ENCODE measurements at places on chromosomes 6 and 20.

- peaks cover 8% of the 10 kb centered on the region for H3K4me1 ChIP-seq
- DNase-seq = no peak
- no peaks in the 10 kb centered on the region for H3K36me3 ChIP-seq
- H3K27me3 ChIP-seq = no peaks in the 10 kb centered on the region
- no peak overlapping the region for H3K27ac ChIP-seq
Measured at GRCh38 chr6:141151710-141152417, 980.9 kb upstream of the GJE1 start.

DNA sequence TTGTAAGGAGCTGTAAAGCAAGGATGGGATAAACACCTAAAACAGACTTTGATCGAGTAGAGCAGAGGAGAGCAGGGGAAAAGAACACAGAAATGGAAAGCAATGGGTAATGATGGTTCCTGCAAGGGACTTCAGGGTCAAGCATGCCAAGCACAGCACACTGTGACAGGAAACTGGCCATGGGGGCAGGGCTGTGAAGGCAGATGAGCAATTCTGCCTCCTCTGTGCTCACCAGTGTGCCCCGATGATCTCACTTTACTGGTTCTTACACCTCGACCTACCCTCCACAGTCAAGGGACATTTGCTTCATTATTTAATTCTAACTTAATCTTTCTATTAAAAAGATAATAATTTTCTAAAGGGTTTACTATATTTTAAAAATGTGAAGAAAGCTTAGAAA is 21.6 kb upstream of the MYB start:
- peaks cover 28% of the 10 kb centered on the region for H3K27me3 ChIP-seq
- no peak for DNase-seq
- H3K4me3 ChIP-seq = no peak overlapping the region

- no peak overlapping the region for H3K4me3 ChIP-seq
- peaks cover 5% of the 10 kb centered on the region for H3K27me3 ChIP-seq
- no peak for DNase-seq
- no peaks in the 10 kb centered on the region for H3K36me3 ChIP-seq
Measured at GRCh38 chr6:44211284-44211683, 5.4 kb upstream of the MYMX start.

GRCh38 chr6:136696783-136697364 is 95.4 kb downstream of the MAP3K5 start:
- H3K4me3 ChIP-seq = peak overlapping the region; percentile 12
- no peaks in the 10 kb centered on the region for H3K27me3 ChIP-seq
- H3K36me3 ChIP-seq = no peaks in the 10 kb centered on the region
- H3K4me1 ChIP-seq = peaks cover 11% of the 10 kb centered on the region

DNA sequence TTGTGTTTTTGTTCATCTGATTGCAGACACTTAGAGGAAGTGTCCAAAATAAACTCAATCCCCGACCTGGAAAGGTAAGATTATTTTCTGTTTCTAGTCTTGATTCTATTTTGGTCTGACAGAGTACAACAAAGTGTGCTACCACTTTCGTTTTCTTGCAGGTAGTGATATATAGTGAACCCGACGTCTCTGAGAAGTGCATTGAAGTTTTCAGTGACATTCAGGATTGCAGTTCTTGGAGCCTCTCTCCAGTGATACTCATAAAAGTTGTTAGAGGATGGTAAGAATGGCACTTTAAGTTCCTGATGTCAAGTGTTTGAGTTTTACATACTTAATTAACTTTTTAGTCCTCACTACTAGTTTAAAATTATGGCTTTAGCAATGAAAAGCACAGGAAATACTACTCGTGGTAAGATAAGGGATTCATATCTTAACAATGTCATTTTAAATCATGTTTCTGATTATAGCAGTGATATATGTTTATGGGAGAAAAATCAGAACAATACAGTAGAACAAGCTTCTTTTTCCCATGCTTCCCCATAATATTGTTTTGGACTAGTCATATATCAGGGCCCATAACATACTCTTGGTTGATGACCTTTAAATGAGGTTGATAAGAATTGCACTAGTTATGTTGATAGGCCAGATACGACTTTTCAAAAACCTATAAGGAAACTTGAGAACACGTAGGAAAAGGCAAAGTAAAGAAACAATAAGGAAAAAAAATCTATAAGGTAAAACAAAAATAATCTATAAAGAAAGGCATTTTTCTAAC is 104.0 kb downstream of the RTN4IP1 start:
- no peak overlapping the region for H3K27ac ChIP-seq
- DNase-seq = no peak
- no peaks in the 10 kb centered on the region for H3K36me3 ChIP-seq

GRCh38 chr20:48949304-48950170 is 28.0 kb downstream of the ARFGEF2 start:
- no peak for DNase-seq
- no peak overlapping the region for H3K4me3 ChIP-seq
- H3K4me1 ChIP-seq = peaks cover 5% of the 10 kb centered on the region
- H3K27ac ChIP-seq = no peak overlapping the region
- peaks cover 13% of the 10 kb centered on the region for H3K36me3 ChIP-seq

DNA sequence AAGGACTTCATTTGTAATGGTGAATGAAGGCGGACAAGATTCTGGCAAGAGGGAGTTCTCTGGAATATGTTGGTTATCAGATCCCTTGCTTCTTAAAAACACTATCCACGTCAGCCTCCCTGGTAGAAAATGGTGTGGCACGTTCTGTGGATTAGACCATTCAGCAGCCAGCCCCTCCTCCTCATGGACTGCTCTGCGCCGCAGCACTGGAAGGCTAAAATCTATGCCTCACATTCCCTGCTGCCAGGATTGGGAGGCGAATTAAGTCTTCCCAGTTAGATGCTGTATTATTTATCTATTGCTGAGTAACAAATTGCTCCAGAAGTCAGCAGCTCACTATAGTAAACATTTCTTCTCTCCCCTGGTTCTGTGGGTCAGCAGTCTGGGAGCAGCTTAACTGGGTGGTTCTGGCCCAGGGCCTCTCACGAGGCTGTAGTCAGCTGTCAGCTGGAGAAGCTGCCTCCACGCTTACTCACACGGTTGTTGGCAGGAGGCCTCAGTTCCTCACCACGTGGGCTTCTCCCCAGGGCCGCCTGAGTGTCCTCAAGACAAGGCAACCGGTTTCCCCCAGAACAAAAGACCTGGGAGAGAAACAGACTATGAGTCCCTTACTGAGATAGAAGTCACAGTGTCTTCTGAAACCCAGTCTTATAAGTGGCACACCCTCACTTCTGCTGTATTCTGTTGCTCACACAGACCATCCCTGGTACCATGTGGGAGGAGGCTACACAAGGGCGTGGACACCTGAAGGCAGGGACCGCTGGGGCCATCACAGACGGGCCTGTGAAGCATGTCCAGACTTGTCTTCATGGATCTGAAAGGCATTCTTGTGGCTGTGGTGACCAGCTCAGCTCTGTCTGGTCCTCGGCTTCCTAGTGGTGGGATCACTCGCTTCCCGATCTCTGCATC is 101.0 kb downstream of the NRN1 start:
- DNase-seq = no peak
- H3K36me3 ChIP-seq = no peaks in the 10 kb centered on the region
- H3K27me3 ChIP-seq = no peaks in the 10 kb centered on the region
- no peak overlapping the region for H3K27ac ChIP-seq

DNA sequence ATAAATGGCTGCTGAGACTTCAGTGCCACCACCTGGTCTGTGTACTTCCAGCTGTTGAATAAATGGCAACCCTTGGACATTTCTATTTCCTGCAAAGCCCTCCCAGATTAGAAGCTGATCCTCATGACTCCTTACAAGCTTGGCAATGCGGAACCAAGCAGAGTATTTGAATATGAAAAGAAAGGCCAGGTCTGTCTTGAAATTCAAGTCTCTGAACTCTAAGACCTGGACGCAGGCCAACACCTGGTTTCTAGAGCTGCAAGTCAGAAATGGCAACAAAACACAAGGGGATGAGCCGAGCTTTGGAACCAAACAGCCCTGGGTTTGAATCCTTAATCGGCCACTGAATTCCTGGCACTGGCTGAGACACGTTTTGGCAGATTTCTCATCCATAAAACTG is 353.4 kb downstream of the PTPRT start:
- peaks cover 2% of the 10 kb centered on the region for H3K27me3 ChIP-seq
- H3K4me1 ChIP-seq = peaks cover 5% of the 10 kb centered on the region
- H3K4me3 ChIP-seq = no peak overlapping the region
- peak overlapping the region; percentile 79 for H3K27ac ChIP-seq

- no peak overlapping the region for H3K27ac ChIP-seq
- no peak for DNase-seq
- H3K27me3 ChIP-seq = no peaks in the 10 kb centered on the region
- H3K4me3 ChIP-seq = no peak overlapping the region
Measured at GRCh38 chr6:113299531-113299930, 557.6 kb upstream of the MARCKS start.

DNA sequence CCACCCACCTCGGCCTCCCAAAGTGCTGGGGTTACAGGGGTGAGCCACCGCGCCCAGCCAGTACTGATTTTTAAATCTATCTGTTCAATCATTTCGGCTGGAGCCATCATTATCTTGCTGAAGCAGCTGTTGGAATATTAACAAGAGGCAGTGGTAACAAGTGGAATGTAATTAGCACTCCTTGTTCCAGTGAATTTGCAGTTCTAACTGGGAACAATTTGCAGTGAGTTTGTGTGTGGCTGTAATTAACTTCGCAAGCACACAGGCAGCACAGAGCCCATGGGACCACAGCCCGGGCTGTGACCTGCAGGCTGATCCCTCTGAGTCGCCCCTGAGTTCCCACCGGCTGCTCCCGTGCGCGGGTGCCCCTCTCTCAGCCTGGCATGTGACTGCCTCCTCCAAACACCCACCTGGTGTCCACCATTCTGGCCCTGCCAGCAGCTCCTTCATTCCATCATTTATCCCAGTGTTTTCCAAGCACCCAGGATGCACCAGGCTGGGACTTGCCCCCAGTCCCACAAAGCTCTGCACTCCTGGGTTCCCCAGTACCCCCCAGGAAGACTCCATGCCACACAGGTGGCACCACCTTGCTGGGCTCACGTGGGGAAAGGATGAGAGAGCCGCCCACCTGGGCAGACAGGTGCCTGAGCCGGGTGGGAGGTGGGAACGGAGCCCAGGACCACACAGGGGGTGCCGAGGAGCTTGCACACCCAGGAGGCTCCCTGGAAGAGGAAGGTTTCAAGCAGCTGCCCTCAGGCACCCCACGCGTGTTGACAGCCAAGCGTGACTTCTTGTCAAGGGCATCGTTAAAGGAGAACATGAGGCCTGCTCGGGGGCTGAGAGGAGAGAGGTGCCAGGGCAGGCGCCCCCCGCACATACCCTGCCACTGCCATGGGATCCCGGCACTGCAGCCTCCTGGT is 75.2 kb downstream of the YTHDF1 start:
- no peak overlapping the region for H3K27ac ChIP-seq
- H3K36me3 ChIP-seq = no peaks in the 10 kb centered on the region
- H3K27me3 ChIP-seq = peaks cover 65% of the 10 kb centered on the region

DNA sequence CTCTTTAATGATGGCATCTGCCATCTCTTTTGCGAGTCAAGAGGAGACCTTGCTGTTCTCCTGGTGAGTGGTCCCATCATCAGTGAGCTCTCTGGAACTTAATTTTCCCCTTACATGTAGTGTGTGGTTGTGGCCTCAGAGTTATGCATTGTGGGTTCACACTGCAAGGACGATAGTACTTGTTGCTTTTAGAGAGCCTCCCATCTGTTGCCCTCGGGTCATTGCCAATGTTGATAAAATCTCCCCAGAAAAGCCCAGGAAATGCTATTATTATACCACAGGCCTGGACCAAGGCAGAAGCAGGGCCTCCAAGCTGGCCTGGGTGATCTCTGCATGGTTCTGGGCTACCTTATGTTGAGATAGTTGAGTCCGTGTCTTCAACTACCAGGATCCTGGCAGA is 241.6 kb downstream of the BMP7 start:
- peaks cover 13% of the 10 kb centered on the region for H3K27me3 ChIP-seq
- no peak for DNase-seq
- peaks cover 41% of the 10 kb centered on the region for H3K4me1 ChIP-seq
- H3K36me3 ChIP-seq = no peaks in the 10 kb centered on the region

- peaks cover 13% of the 10 kb centered on the region for H3K4me1 ChIP-seq
- peak overlapping the region; percentile 67 for H3K27ac ChIP-seq
- no peak overlapping the region for H3K4me3 ChIP-seq
- no peaks in the 10 kb centered on the region for H3K27me3 ChIP-seq
- no peak for DNase-seq
Measured at GRCh38 chr20:62244644-62245108, 6.4 kb downstream of the OSBPL2 start.

DNA sequence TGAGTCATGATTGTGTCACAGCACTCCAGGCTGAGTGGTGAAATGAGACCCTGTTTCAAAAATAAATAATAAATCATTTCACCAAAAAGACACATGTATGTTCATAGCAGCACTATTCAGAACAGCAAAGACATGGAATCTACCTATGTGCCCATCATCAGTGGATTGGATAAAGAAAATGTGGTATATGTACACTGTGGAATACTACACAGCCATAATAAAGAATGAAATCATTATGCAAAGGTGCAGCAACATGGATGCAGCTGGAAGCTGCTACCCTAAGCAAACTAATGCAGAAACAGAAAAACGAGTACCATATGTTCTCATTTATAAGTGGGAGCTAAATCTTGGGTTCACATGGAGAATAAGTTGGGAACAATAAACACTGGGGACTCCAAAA is 33.1 kb downstream of the ZNF451 start:
- H3K36me3 ChIP-seq = peaks cover 47% of the 10 kb centered on the region
- DNase-seq = no peak
- H3K4me3 ChIP-seq = no peak overlapping the region

GRCh38 chr6:121780325-121781321 is 345.2 kb downstream of the GJA1 start:
- no peak for DNase-seq
- H3K4me1 ChIP-seq = no peaks in the 10 kb centered on the region
- H3K27me3 ChIP-seq = no peaks in the 10 kb centered on the region
- no peak overlapping the region for H3K27ac ChIP-seq
- no peaks in the 10 kb centered on the region for H3K36me3 ChIP-seq

DNA sequence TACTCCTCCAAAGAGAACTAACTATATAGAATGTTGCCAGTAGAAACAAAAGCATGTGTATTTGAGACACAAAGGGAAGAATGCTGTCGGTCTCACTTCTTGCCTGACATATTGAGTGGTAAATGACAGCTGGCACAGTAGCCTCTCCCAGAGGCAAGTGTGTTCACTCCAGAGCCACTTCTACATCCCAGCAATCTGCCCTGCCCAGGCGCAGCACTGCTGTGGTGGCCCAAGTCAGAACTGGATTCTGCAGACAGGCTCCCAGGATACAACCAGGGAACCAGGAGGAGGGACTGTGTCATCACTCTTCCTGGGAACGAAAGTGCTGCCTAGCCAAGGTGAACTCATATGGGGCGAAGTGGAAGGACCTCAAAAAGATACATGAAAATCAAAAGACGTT is 103.2 kb upstream of the ARMC2 start:
- no peak overlapping the region for H3K27ac ChIP-seq
- no peak for DNase-seq
- H3K36me3 ChIP-seq = no peaks in the 10 kb centered on the region
- no peaks in the 10 kb centered on the region for H3K27me3 ChIP-seq

- H3K4me3 ChIP-seq = no peak overlapping the region
- H3K27me3 ChIP-seq = no peaks in the 10 kb centered on the region
- H3K4me1 ChIP-seq = peaks cover 19% of the 10 kb centered on the region
- no peak for DNase-seq
- H3K36me3 ChIP-seq = no peaks in the 10 kb centered on the region
- no peak overlapping the region for H3K27ac ChIP-seq
Measured at GRCh38 chr20:15567219-15567618, 1006.0 kb downstream of the KIF16B start.

- no peak overlapping the region for H3K4me3 ChIP-seq
- H3K27me3 ChIP-seq = no peaks in the 10 kb centered on the region
- H3K36me3 ChIP-seq = no peaks in the 10 kb centered on the region
- peaks cover 4% of the 10 kb centered on the region for H3K4me1 ChIP-seq
Measured at GRCh38 chr6:131122516-131122915, 12.8 kb upstream of the AKAP7 start.

- no peak overlapping the region for H3K27ac ChIP-seq
- peak; percentile 78 for DNase-seq
- H3K36me3 ChIP-seq = no peaks in the 10 kb centered on the region
- H3K4me1 ChIP-seq = peaks cover 7% of the 10 kb centered on the region
- H3K4me3 ChIP-seq = no peak overlapping the region
Measured at GRCh38 chr6:168355716-168356522, 36.3 kb upstream of the DACT2 start.
